ENCODE measurements at places on chromosomes 5 and 9. TPM values are rescaled to one million over a fixed set of nuclear protein-coding genes. Genes with fewer than 3 reads are reported as not detected.

Gene WHRN
- total RNA-seq, result 4.1 TPM

DNA sequence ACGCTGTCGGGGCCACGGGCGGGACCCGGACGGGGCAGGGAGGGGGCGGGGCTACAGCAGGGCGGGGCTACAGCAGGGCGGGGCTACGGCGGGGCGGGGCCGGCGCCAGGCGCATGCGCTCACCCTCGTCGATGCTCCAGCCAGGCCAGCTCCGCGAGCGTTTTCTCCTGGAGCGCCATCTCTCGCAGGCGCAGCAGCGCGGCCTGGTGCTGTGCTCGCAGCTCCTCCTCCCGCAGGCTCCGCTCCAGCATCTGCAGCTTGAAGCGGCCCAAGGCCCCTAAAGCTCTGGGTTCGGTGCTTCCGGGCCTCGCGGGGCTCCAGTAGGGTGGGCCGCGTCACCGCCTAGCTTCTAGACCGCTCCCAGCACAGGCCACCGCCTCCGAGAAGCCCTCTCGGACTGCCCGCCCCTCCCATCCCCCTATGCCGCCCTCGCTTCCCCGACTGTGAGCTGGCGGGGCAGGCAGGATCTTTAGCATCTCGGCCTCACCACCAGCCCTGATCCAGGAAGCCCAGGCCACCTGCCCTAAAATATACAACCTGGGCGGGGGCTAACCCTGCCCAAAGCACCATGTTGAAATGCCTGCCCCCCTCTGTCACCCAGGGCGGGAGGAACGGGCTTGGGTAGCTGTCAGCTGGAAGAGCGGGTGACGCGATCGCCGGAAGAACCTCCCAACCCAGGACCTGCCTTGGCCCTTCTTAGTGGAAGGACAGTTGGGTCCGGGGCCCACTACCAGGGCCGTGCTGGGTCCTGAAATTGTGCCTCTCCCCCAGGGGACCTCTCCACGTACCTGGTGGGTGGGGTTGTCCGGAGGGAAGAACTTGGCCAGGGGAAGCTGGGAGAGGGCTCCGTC is 21.9 kb upstream of the QSOX2 start:
- peaks cover 6% of the 10 kb centered on the region for H3K27me3 ChIP-seq
- H3K4me3 ChIP-seq, result no peak overlapping the region
- H3K4me1 ChIP-seq, result peaks cover 6% of the 10 kb centered on the region
- H3K36me3 ChIP-seq, result peaks cover 5% of the 10 kb centered on the region
- peak; percentile 87 for DNase-seq

GRCh38 chr5:1294206-1294834 is 548 bp downstream of the TERT start:
- no peaks in the 10 kb centered on the region for H3K36me3 ChIP-seq
- H3K4me1 ChIP-seq, result no peaks in the 10 kb centered on the region
- no peak overlapping the region for H3K4me3 ChIP-seq
- H3K27me3 ChIP-seq, result peaks cover 12% of the 10 kb centered on the region
- no peak overlapping the region for H3K27ac ChIP-seq
- no peak for DNase-seq

DNA sequence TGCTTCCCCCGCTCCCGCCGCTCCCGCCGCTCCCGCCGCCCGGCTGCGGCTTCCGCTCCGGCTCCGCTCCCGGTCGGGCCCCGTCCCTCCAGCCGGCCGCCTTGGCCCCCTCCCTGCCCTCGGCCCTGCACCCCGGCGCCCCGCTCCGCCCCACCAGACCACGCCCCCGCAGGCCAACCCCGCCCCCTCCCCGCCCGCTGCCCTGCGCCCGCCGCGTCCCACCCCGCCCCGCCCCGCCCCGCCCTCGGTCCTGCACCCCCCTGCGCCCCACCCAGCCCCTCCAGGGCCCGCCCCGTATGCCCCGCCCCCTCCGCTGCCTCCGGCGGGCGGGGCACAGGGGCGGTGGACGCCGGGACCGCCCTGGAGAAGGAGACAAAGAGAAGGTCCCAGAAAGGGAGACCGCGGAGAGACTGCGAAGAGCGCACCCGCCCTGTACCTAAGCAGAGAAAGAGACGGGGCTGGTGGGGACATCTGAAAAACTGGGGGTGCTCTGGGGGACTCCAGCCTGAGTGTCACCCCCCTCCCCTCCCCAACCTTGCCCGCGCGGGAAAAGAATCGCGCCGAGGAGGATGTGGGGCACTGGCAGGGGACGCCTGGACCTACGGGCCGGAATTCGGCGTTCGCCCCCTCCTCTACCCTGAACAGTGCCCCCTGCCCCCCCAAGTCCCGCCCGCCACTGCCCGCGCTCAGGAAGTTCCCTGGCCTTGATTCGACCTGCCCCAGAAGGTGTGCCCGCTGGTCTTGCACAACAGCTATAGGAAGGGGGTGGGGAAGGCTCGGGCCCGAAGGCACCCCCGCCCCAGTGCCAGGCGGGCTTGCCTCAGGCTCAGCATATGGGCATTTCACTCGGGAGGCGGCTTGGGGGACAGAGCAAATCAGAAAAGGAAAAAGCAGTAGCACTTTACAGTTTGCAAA is 42.8 kb upstream of the STXBP1 start:
- peak; percentile 71 for DNase-seq
- H3K27me3 ChIP-seq, result peaks cover 4% of the 10 kb centered on the region
- H3K27ac ChIP-seq, result no peak overlapping the region
- H3K4me3 ChIP-seq, result peak overlapping the region; percentile 85
- H3K36me3 ChIP-seq, result peaks cover 11% of the 10 kb centered on the region

DNA sequence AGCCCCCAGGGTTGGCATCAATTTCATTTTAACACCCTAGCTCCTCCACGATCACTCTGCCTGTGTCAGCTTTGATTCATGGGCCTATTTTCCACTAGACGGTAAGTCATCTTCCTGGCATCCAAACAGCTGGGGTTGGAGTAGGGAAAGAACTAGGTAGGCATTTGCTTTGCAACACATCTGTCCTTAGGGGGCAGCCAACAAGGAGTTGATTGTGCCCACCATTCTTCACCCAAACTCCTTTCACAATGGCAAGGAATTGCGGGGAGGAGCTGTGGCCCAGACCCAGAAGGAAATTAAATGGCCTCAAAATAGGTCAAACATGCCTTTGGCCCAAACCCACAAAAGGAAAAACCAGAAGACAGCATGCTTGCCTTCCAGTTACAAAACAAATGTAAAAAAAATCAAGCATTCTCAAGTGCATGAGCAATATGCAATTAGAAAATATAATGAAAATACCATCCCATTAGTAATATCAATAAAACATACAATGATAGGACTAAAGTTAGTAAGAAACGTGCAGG is 71.8 kb downstream of the NRG2 start:
- H3K36me3 ChIP-seq, result no peaks in the 10 kb centered on the region
- no peak for DNase-seq
- no peak overlapping the region for H3K4me3 ChIP-seq
- no peak overlapping the region for H3K27ac ChIP-seq

DNA sequence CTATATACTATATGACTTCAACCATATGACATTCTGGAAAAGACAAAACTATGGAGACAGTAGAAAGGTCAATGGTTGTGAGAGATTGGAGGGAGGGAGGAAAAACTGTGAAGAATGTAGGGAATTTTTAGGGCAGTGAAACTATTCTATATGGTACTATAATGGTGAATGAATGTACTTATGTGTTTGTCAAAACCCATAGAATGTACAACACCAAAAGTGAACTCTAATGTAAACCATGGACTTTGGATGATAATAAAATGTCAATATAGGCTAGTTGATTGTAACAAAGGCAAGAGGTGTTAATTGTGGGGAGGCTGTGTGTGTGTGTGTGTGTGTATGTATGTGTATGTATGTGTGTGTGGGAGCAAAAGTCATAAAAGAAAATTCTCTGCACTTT is 10.8 kb upstream of the STOM start:
- no peak overlapping the region for H3K4me3 ChIP-seq
- H3K36me3 ChIP-seq, result peaks cover 3% of the 10 kb centered on the region
- no peak overlapping the region for H3K27ac ChIP-seq

DNA sequence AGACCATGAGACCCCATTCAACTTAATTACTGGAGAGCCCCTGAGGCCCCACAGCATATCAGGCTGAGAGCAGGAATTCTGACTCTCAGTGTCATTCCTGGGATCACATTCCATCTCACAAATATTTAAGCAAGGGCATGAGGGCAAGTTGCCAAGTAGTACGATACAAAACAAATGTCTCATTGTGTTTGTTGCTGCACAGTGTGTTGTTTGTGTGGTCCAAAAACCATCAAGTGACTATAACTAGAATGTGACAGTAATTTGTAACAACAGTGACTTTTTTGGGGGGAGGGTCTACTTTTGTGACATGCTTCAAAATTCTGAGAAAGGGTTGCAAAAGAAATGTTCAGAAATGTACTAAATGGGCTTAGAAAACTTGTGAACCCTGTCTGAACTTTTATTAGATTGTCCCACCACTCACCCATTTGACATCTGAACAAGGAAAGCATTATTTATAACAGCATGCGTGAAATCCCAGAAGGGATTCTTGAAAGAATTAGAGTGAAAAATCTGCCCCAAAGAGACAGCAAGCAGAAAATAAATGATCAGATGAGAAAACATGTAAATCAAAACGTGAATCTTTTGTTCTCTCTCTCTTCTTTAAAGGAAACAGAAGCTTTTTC is 347.0 kb downstream of the NTRK2 start:
- H3K27me3 ChIP-seq, result peaks cover 2% of the 10 kb centered on the region
- DNase-seq, result no peak
- no peaks in the 10 kb centered on the region for H3K36me3 ChIP-seq
- H3K4me3 ChIP-seq, result no peak overlapping the region
- H3K27ac ChIP-seq, result no peak overlapping the region
- no peaks in the 10 kb centered on the region for H3K4me1 ChIP-seq

DNA sequence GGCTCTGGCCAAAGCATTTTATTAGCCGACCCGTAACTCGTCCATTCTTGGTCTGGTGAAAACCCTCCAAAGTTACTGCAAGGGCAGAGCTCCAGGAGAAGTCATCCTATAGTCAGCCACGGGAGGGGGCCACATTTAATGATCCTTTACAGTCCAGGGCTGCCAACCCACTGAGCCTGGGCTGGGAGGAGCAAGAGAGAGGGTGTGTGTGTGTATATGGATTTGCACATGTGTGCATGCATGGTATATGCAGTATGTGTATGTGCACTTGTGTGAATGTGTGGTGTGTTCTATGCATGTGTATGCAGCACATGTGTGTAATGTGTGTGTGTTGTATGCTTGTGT is 4.2 kb upstream of the RASGEF1C start:
- peaks cover 8% of the 10 kb centered on the region for H3K4me1 ChIP-seq
- peaks cover 18% of the 10 kb centered on the region for H3K27me3 ChIP-seq
- peaks cover 4% of the 10 kb centered on the region for H3K36me3 ChIP-seq
- H3K4me3 ChIP-seq, result no peak overlapping the region

DNA sequence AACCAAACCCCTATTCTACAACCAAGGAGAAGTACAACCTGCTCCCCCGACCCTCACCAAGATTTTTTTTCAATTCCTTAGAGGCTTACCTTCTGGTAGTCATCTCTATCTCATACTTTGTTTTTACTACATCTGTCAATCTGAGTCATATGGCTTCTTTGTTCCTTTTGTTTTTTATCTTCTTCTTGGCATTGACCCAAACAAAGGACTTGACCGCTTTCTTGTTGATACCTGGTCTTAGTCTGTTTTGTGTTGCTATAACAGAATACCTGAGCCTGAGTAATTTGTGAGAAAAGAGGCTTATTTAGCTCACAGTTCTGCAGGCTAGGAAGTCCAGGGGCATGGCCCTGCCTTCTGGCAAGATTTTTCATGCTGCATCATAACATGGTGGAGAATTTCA is 352.7 kb downstream of the MLLT3 start:
- no peaks in the 10 kb centered on the region for H3K27me3 ChIP-seq
- peaks cover 8% of the 10 kb centered on the region for H3K4me1 ChIP-seq
- H3K4me3 ChIP-seq, result no peak overlapping the region

DNA sequence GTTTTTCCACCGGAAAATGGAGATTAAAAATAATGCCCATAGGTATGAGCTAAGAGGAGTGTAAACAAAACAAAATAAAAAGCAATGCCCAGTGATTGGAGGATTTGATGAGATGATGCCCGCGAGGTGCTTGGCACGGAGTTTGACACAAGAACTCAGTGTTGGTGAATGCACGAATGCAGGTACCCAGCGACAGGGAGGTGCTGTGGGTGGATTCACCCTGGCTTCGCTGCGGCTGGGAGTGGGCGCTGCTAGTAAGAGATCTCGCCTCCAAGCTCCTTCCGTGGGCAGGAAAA is 526 bp upstream of the STXBP1 start:
- DNase-seq, result no peak
- peaks cover 10% of the 10 kb centered on the region for H3K36me3 ChIP-seq
- peaks cover 15% of the 10 kb centered on the region for H3K27me3 ChIP-seq

- peaks cover 4% of the 10 kb centered on the region for H3K4me1 ChIP-seq
- no peak for DNase-seq
- H3K27ac ChIP-seq, result no peak overlapping the region
- H3K27me3 ChIP-seq, result no peaks in the 10 kb centered on the region
- H3K36me3 ChIP-seq, result no peaks in the 10 kb centered on the region
- no peak overlapping the region for H3K4me3 ChIP-seq
These were observed 61.8 kb downstream of the ITGA1 start for GRCh38 chr5:52849544-52849943.

Gene PCDHA12
- total RNA-seq, result 9.7 TPM

Gene ANKRD34B
- 0.62 TPM for total RNA-seq

DNA sequence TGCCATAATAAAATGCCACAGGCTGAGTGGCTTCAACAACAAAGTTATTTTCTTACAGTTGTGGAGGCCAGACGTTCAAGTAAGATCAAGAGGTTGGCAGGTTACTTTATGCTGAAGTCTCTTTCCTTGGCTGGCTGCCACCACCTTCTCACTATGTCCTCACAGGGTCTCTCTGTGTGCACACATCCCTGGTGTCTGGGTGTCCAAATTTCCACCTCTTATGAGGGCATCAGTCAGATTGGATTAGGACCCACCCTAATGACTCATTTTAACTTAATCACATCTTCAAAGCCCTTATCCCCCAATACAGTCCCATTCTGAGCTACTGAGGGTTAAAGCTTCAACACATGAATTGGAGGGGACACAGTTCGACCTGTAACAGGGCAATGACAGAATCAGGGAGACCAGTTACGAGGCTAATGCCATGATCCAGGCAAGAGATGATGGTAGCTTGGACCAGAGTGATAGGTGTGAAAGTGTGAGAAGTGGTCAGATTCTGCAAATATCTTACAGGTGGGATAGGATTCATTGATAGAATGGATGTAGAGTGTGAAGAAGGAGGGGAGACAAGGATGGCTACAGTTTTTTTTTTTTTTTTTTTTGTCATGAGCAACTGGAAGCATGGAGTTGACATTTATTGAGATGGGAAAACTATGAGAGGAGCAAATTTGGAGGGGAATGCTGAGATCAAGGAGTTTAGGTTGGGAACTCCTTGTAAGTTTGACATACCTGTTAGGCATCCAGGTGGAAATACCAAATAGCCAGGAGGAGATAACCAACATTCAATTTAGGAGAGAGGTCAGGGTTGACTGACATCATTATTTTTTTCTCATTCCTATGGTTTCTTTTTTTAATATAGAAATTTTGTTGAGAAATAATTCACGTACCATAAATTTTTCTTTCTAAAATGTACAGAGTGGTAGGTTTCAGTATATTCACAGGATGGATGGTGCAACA is 39.6 kb upstream of the FGF1 start:
- peaks cover 3% of the 10 kb centered on the region for H3K27me3 ChIP-seq
- H3K4me1 ChIP-seq, result no peaks in the 10 kb centered on the region
- H3K36me3 ChIP-seq, result no peaks in the 10 kb centered on the region
- no peak overlapping the region for H3K27ac ChIP-seq
- no peak for DNase-seq
- no peak overlapping the region for H3K4me3 ChIP-seq

Gene PRDM9
- not detected for total RNA-seq

All from endothelial cell (in vitro differentiated cells).